ENCODE measurements at places on chromosomes 4 and X.

GRCh38 chr4:117949621-117950020 lies 84.7 kb upstream of the NDST3 start:
- DNase-seq: no peak

- DNase-seq: no peak
Observed at GRCh38 chr4:137707102-137707620, 174.9 kb upstream of the PCDH18 start.

DNA sequence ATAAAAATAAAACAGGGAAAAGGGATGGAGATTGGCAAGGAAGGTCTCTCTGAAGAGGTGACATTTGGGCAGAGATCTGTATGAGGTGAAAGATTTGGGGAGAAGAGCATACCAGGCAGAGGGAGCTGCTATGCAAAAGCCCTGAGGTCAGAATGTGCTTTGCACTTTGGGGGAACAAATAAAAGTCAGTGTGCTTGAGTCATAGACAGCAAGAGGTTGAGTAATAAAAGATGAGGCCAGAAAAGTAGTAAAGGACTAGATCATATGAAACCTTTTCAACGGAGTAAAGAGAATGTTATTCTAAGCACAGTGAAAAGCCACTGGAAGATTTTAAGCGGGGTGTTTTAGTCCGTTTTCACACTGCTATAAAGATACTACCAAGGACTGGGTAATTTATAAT lies 76.5 kb upstream of the TEX13A start:
- no peak for DNase-seq

- DNase-seq: no peak
Observed at GRCh38 chr4:113837397-113837796, 75.9 kb upstream of the CAMK2D start.

DNA sequence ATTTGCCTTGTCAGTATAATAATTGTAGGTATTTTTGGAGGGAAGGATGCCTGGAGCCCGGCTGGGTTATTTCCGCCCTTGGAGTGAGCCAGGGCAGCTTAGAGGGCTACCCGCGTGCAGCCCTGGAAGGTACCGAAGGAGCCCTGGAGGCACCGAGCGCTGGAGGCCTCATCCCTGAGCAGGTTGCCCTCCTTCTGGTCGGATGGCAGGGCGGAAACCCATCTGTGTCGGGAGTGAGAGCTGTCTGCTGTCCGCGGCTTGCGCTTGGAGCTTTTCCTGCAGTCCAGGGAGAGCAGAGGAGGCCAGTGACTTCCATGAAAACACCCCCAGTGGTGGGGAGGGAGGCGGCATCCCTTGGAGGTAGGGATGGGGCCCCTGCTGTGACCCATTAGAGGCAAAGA lies 122.1 kb downstream of the TBL1X start:
- no peak for DNase-seq

DNA sequence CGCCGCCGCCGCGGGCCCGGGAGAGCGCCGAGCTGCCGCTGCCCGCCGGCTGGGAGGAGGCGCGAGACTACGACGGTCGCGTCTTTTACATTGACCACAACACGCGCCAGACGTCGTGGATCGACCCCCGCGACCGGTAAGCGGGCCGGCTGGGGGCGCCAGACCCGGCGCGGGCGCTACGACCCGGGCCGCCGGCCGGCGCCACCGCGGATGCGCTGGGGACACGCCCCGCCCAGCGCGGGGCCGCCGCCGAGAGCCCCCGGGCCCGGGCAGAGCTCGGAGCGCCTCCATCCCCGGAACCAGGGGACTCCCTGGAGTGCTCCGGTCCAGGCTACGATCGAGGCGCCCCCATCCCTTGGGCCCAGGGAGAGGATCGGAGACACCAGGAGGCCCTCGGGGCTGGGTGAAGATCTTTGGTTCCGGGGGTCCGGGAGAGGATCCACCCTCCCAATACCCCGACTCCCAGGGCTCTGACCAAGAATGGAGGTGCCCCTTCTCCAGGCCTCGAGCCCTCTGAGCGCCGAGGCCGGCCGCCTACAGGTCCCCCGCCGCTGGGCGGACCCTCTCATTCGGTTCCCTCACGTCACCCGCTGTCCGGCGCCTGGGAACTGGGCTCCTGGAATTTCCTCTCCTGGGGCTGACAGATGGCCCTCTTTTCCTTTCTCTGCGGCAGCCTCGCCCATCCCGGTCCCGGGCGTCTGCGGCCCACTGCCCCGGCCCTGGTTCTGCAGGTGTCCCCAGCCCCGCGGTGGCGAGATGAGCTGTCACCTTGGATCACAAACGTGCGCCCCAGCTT lies 48.8 kb downstream of the CLDN34 start:
- DNase-seq: no peak

- DNase-seq: no peak
Observed at GRCh38 chr4:114226968-114227760, 247.7 kb upstream of the ARSJ start.

GRCh38 chr4:95510145-95510544 lies 38.6 kb downstream of the UNC5C start:
- DNase-seq: no peak

DNA sequence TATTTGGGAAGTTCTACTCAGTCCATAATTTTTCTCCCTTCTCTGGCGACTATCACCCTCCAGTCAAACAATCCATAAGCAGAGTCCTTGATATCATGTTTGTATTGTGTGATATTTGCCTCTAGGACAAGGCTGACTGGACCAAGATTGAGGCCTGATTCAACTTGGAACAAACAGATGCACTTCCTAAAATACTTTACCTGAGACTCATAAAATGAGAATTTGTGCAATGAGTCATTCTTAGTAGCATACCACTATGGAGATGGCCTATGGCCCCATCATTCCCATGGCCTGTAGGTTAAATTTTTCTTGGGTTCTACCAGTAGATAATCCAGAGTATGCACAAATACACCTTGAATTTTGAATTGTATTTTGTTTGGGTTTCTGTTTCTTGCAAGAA lies 74.2 kb upstream of the DMD start:
- no peak for DNase-seq

DNA sequence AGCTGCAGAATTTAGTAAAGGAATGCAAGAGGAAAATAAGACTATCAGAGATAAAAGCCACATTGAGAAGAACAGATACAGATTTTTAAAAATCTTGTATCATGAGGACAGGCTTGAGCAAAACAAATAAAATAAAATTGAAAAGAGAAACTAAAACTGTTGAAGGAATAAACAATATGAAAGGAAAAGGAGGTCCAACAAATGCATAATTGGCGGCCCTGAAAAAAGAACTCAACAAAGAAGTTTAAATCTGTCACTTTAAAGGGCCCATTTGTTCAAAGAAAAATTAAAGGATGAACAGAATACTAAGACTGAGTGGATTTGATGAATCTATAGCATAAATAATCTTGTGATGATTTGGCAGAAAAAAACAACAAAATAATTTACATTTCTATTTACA lies 36.5 kb downstream of the TMPRSS11B start:
- DNase-seq: no peak

GRCh38 chr4:74446193-74446868 lies 1.4 kb downstream of the AREG start:
- no peak for DNase-seq

DNA sequence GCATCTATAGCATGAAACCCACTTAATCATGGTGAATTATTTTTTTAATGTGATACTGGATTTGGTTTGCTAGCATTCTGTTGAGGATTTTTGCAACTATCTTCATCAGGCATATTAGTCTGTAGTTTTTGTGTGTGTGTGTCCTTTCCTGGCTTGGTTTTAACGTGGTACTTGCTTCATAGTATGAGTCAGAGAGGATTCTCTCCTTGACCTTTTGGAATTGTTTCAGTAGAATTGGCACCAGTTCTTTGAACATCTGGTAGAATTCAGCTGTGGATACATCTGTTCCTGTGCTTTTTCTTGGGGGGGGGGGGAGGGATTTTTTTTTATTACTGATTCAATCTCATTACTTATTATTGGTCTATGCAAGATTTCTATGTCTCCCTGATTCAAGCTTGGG lies 232.0 kb upstream of the KLF8 start:
- no peak for DNase-seq

DNA sequence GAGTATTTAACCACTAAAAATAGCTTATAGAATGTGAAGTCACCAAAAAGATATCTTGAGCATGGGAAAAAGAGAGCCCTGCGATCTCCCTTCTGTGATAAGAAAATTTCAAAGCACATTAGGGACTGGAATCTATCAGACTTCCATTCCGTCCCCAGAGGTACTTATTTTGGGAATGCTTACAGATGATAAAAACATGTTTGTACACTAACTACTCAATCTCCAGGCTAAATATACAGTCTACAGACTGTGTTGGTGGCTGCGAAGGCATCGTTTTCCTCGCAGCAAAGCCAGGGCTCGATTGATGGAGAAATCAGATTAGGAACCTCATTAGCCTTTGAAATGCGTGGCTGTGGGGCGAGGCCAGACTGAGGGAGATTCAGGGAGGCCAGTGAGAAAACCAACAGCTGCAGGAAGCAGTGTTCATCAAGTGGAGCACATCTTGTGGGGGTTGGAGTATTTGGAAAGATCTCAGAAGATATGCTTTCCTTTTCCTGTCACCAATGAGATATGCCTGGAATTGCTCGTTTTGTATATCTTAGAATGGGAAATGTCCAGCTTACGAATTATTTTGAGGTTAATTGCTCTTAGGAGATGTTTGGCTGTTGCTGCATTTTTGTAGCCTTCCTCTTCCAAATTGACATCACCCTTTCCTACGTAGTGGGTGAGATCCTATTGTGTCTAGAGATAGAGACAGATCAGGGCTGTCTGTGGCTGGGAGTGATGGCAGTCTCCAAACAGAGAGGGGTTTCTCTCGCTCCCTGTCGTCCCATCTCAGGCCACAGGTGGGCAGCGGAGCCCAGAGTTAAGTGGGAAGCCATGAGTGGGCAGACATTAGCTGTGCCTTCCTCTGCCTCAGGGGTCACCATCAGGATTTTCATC lies 224.9 kb upstream of the FAT1 start:
- DNase-seq: no peak

GRCh38 chrX:10280071-10280470 lies 123.3 kb downstream of the CLCN4 start:
- DNase-seq: no peak

GRCh38 chr4:7241597-7242125 lies 49.3 kb downstream of the SORCS2 start:
- no peak for DNase-seq

DNA sequence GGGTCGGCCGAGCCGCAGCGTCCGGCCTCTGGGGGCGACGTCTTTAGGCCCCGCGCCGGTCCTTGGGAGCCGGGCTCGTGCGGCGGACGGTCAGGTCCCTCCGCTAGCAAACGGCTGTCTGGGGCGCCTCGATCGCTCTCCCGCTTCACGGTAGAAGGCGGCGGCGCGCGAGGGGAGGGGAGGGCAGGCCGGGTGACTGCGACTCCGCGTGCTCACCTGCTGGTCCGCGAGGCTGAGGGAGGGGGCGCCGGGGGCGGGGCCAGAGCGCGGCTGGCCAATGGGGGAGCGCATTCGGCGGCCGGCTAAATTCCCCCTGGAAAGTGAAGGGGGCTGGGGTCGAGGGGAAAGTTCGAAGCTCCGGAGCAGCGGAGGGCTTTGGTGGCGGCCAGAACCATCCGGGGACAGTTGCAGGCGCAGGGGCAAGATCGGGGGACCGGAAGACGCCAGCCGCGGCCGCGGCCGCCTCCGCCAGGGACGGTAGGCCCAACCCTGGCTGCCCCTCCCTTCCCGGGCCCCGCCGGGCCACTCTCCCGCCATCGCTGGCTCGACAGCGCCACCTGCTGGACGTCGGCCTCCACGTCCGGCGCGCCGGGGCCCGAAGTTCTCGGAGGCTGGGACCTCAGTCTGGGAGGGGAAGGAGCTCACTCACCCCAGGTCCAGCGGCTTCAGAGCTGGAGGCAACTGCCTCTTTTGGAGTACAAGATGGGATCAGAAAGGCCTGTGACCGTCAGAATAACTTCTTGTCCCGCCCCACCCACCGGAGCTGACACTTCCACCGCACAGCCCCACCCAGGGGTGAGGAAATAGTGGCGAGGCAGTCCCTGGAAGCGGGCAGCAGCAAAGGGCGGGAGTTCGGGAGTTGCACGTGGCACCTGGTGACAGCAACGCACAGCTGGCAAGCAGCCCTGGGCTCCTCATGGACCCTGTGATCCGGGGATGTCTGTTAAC lies 49.9 kb downstream of the ELF4 start:
- peak; percentile 51 for DNase-seq

GRCh38 chr4:8069102-8069752 lies 89.4 kb downstream of the ABLIM2 start:
- DNase-seq: no peak

DNA sequence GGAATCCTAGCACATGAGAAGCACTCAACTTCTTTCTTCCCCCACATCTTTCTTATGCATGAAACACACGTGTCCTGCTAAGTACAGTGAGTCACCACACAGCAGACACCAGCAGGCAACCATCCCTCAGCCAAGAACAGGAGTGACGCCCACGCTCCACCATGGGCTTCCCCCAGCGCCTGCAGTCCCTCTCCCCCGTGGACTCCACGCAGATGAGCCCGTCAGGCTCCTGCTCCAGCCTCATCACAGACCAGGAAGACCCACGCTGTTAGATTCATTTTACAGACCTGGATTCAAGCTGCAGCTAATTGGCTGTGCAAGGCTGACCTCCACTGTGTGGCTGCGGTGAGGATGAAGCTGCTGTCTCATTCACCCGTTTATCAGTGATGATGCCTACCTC lies 16.7 kb downstream of the HMX1 start:
- DNase-seq: no peak

GRCh38 chr4:188942606-188943005 lies 803.4 kb downstream of the TRIML1 start:
- DNase-seq: no peak

GRCh38 chr4:16224264-16225166 lies 1.8 kb downstream of the TAPT1 start:
- no peak for DNase-seq

GRCh38 chr4:55733932-55734331 lies 85.7 kb upstream of the EXOC1L start:
- no peak for DNase-seq

DNA sequence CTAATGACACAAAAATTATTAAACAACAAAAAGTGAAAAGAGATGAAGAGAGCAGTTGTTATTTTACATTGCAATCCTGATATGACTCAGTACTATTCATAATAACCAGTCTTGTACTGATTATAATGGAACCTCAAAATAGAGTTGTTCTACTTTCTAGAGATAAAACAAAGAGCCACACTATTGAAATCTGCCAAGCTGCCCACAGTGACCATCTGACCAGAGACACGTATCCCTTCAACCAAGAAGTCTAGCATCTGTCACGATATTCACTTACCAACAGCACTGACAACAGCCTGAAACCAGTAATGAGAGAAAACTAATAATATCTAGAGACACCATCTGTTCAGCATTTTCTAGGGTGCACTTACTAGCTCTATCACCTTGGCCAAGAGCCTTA lies 466.7 kb downstream of the NKX6-1 start:
- no peak for DNase-seq
